ENCODE measurements at places on chromosomes 5 and 9.

DNA sequence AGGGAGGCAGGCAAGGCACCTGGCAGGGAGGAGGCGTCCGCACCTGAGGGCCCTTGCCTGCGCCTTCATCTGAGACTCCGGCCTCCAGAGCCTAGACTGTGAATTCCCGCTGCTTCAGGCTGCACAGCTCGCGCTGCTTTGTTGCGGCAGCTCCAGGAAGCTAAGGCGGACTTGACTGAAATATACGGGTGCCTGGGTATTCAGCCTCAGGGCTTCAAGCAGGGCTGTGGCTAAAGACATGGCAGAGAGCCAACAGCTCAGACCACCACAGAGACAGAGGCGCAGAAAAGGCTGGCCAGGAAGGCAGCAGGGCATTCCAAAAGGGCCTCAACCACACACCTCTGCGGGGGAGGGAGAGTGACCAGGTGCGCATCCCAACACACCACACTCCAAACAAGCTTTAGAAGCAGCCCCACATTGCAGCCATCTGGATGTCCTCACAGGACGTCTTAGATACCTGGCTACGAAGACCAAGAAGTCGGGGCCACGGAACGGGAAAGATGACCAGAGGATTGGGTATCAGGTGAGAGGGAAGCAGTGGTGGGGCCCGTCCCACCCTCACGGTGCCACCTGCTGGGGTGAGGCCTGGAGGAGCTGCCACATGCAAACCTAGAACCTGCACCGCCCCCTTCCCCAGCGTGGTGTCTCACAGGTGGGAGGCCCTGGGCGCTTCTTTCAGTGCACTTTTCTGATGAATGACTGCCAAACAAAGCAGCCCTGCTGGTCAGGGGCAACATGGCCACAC lies 1.7 kb upstream of the DPH7 start:
- no peak for DNase-seq

DNA sequence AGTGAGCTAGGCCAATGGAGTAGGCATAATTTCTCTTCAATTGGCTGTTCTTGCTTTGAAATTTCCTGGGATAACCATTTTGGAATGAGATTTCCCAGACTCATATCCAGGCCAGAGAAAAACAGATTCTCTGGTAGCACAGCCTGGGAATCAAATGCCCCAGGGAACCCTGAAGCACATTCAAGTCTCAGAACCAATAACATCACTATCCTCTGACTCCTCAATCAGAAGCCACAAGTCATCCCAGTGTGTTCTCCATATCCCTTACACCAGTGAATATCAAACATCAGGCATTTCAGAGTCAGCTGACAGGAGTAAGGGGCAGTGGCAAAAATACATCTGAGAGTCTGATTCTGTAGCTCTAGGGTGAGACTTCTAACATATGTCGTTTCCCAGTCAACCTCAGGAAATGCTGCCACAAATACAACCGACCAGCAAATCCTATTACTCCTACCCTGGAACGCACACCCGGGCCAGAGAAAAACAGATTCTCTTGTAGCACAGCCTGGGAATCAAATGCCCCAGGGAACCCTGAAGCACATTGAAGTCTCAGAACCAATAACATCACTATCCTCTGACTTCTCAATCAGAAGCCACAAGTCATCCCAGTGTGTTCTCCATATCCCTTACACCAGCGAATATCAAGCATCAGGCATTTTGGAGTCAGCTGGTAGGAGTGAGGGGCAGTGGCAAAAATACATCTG lies 537.7 kb upstream of the NMUR2 start:
- DNase-seq = no peak

DNA sequence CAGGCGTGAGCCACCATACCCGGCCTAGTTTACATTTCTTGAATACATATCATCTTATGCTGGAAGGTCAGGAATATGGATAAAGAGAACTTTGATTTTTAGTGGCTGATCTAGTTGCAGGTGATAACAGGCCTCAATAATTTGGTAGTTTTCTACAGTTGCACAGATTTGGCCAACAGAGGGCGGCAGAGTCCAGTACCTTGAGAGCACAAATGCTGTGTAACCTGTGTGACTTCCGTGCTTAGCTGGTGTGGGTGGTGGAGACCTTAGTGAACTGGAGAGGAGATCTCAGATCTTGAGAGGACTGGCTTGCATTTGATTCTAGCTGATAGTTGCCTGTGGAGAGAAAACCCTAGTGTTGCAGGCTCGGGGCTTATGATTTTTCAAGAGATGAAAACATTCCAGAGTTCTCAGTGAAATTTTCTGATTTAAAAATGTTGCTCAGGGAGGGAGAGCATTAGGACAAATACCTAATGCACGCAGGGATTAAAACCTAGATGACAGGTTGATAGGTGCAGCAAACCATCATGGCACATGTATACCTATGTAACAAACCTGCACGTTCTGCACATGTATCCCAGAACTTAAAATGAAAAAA lies 17.4 kb upstream of the GPR151 start:
- DNase-seq = no peak

- peak; percentile 95 for DNase-seq
Observed at GRCh38 chr5:6632888-6633468, at the start of the genes NSUN2 and SRD5A1. TSS of gene NSUN2 (minus strand) at chr5:6633044. CDS start at chr5:6632979, 65 bp downstream. TSS of gene SRD5A1 (plus strand) at chr5:6633440. CDS start at chr5:6633577, 137 bp downstream.

GRCh38 chr9:4666042-4666699 lies at the start of gene SPATA6L:
TSS of gene SPATA6L (minus strand) at chr9:4666480. CDS start at chr9:4666250, 230 bp downstream.
- no peak for DNase-seq
